ENCODE measurements at places on chromosomes 6 and 20. TPM values are rescaled to one million over a fixed set of nuclear protein-coding genes. Genes with fewer than 3 reads are reported as not detected.

GRCh38 chr6:163926642-163927041 lies 512.1 kb downstream of the QKI start:
- ATAC-seq, result peak; percentile 58

DNA sequence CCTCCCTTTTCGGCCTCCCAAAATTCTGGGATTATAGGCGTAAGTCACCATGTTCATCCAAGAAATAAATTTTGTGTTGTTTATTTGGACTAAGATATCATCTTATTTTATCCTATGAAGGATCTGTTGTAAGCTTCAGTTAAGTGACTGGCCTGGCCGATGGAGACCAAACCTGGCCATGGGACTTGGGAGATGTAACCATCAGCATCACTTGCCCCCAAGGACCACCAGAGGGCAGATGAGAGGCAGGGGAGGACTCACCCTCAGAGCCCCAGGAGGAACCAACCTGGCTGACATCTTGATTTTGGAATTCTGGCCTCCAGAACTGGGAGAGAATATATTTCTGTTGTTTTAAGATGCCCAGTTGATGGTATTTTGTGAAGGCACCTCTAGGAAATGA lies 266.7 kb downstream of the CDH26 start:
- no peak for ATAC-seq

MYCT1 gene
- total RNA-seq, result 15.2 TPM

GRCh38 chr6:112595841-112596240 lies 248.7 kb downstream of the RFPL4B start:
- no peak for ATAC-seq

DBNDD2 gene
- total RNA-seq, result 99.5 TPM

- ATAC-seq, result no peak
Observed at GRCh38 chr6:42505385-42505718, 53.6 kb upstream of the TRERF1 start.

- no peak for ATAC-seq
Observed at GRCh38 chr20:18588574-18588933, 700 bp downstream of the DTD1 start.

Measured in gastroesophageal sphincter (tissue), 4 donors.